Activated naive CD8-positive, alpha-beta T cell treated with anti-CD3 and anti-CD28 coated beads, Interleukin-2, amount 10 ng/mL, durations not matched to agents 7 days and 5 days (primary cell): ENCODE measurements at places on chromosomes 7 and 10.

- no peak for DNase-seq
These were observed 8.2 kb upstream of the SGPL1 start for GRCh38 chr10:70807556-70807955.

DNA sequence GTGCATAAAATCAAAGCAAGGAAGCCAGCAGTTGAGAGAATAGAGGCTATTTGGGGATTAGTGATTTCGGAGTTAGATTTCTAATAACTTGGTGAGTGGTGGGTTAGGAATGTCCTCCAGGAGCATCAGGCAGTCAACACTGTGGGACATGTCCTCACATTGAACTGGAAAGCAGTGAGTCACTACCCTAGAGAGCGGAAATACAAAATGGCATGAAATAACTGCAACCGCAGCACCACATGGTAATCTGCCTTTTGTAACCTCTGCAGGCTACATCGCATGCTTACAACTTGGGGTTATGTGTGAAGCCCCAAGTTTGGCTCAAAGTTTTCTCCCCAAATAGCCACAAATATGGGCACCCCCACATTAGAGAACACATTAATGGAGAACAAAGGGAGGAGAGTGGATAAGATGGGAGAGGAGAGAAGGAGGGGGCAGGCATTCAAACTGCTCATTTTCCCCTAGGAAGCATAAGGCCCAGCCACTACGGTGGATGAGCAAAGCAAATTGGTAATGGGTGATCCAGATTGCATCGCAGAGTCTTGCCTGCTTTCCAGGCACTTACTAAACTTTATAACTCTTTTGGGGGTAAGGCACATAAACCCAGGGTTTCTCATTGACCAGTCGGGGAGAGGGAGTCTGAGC is 22.0 kb upstream of the SLF2 start:
- DNase-seq: no peak

GRCh38 chr7:107994421-107995030 is 8.4 kb downstream of the LAMB1 start:
- no peak for DNase-seq

DNA sequence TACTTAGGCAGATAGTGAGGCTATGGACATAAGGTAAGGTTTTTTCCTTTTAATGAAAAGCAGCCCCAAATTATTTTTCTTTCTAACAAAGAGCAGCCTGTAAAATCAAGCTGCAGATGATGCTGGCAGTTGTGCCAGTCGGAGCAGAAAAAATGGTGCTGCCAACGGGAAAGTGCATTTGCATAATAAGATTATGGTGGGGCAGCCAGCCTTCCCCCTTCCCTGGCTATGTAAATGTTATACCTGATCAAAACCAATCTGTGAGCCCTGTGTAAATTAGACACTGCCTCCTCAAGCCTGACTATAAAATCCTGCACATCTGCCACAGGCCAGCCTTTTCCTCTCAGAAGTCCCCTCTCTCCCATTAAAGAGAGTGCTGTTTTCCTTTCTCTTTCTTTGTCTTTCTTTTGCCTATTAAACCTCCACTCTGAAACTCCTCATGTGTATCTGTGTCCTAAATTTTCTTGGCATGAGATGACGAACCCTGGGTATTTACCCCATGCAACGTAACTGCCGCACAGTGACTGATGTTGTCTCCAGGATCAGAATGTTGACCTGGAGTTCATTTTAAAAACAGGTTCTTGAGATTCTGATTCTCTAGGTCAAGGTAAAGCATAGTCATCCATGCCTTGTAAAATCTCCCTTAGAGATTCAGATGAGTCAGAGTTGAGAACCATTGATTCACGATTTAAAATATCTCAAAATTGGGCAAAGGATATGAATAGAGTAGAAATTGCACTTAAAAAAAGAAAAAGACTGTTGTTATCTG is 167.3 kb upstream of the C1GALT1 start:
- no peak for DNase-seq

DNA sequence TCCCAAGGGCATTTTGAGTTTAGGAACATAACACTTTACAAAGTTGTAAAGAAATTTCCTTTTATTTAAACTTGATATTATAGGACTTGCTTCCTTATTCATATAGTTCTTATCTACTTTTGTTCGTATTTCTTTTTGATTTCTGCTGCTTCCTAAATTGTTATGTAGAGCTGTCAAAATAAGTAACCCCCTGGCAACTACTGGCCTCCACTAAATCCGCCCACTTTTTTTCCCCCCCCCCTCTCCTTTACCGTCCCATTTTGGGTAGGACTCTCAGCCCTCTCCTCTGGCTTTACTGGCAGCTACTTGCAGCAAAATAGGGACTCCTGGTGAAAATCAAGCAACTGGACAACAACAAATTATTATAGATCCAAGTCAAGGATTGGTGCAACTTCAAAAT is 1.1 kb downstream of the SP4 start:
- no peak for DNase-seq

DNA sequence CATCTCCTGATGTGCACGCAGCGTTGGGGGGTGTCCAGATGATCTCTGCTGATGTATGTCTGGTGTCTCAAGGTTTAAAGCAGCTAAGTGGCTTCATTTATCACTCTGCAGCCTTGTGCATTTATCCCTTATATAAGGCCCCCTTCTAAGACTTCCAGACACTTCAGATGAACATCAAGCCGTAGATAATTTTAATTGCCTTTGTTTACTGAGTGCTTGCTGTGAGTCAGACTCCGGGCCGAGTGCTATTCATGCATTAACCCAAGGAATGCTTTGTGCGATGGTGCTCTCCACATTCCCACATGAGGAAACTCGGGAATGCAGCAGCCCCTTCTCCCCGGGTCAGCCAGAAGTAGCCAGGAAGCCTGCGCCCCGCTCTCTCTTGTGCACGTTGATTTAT is 328.6 kb upstream of the COBL start:
- DNase-seq: no peak
